ENCODE measurements at places on chromosomes 3 and 15.
A peak's percentile ranks its signal among the peaks of the same experiment; 100 is the strongest.

DNA sequence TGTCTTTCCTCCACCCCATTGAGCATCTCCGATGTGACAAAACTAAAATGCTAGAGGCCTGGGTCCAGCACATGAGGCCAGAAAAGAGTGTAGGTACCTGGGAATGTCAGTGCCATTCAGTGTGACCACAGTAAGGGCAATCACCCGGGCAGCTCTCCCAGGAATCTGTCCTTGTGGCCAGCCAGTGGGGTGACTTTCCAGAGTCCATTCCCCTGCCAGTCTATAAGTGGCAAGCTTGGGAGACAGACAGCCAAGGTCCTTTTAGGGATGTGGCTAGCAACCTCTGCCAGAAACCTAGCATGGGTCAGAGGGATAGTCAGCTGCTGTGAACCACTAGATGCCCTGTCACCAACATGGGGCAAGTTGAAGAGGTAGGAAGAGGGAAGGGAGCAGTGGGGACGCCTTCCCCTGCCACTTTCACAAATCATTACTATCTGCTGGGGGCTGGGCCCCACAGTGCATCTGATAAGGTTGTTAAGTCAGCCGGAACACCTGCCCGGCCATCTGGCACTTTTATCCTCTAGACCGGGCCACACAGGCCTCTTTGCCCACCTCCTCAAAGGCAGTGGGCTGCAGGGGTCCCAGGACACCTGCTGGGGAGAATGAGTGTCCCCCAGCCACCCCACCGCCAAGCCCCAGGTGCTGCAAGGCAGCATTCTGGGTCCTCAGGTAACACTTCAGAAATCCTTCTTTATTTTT lies 24.8 kb upstream of the DET1 start:
- no peak for DNase-seq

GRCh38 chr3:72661115-72661457 lies 187.2 kb downstream of the SHQ1 start:
- peak; percentile 28 for DNase-seq

DNA sequence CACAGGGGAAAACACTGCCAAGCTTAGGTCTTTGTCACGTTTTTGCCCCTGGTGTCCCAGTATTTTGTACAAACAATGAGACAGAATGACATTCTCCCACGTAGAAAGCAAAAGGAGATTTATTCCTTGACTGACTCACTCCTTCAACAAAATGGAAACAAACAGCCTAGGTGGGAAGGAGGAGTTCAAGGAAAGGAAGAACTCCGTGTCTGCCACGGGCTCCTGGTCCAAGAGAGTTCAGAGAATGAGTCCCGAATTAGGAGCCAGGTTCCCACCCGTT lies 8.1 kb downstream of the TLE3 start:
- no peak for DNase-seq

DNA sequence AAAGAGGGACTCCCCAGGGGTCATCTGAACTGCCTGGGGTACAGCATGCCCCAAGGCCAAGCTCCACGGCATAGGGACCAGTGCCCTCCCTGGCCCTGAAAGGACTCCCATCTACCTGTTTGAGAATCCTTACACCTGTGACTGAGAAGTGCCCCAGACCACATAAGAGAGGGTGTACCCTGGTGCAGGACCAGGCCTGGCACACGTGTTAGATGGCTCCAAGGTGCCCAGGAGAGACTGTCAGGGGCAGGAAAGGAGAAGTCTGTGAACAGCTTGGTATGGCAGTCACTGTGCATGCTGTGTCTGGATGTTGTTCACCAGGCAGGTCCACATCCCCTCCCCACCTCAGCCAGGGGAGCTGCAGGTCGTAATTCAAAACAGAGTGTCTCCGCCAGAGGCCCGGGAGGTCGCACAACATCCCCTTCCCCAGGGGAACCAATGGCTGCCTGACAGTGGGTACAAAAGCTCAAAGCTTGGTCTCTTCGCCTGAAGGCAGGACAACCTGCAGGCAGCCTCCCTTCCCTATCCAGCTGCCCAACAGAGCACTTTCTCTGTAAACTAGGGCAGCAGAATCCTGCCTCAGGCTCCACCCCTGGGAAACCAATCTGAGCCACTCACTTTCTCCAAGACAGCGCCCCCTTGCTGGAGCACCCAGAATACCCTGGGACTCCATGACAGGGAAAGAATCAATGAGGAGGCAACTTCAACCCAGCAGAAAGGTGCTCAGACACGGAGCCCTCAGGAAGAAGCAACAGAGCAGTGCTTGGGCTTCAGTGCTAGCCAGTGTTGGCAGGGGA lies 3.9 kb downstream of the NUP210 start:
- no peak for DNase-seq

DNA sequence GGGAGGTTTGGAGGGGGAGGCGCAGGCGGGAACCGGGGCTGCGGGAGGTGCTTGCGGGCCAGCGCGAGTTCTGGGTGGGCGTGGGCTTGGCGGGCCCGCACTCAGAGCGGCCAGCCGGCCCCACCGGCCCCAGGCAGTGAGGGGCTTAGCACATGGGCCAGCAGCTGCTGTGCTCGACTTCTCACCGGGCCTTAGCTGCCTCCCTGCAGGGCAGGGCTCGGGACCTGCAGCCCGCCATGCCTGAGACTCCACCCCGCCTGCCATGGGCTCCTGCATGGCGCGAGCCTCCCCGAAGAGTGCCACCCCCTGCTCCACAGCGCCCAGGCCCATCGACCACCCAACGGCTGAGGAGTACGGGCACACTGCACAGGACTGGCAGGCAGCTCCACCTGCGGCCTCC lies 98.6 kb upstream of the IGF1R start:
- no peak for DNase-seq

All from nucleus accumbens (tissue), 56 donors.